ENCODE measurements at places on chromosomes 11 and 22.

GRCh38 chr11:70675697-70676374 lies 277.5 kb downstream of the CTTN start:
- DNase-seq = no peak

GRCh38 chr22:34966980-34967565 lies 98.9 kb upstream of the ISX start:
- DNase-seq = no peak

GRCh38 chr11:46133119-46133518 lies 11.9 kb upstream of the PHF21A start:
- DNase-seq = no peak

- DNase-seq = peak; percentile 60
Measured at GRCh38 chr11:79708319-79708932, 267.6 kb upstream of the TENM4 start.

GRCh38 chr22:29314537-29315285 lies 786 bp downstream of the RASL10A start:
- no peak for DNase-seq

DNA sequence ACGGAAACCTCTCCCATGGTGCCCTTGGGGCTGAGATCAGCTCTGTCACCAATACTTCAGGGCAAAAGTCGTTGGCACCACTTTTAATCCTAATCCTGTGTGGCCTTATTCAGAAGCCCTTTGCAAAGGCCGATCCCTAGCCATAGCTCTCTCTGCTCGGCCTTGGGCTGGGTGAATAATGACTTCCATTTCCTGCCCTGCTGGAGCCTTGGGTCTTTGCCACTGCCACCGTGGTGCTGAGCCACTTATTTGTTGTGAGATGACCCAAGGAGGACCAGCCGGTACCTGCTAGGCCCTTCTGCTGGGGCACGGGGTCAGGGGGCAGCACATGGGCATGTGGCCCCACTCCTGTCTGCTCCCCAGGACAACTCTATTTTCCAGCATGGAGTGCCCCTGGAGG lies 188.2 kb downstream of the ST3GAL4 start:
- DNase-seq = no peak

- no peak for DNase-seq
Measured at GRCh38 chr11:6670202-6670830, 12.8 kb downstream of the MRPL17 start.

GRCh38 chr22:44456661-44457412 lies 41.2 kb downstream of the RTL6 start:
- no peak for DNase-seq

DNA sequence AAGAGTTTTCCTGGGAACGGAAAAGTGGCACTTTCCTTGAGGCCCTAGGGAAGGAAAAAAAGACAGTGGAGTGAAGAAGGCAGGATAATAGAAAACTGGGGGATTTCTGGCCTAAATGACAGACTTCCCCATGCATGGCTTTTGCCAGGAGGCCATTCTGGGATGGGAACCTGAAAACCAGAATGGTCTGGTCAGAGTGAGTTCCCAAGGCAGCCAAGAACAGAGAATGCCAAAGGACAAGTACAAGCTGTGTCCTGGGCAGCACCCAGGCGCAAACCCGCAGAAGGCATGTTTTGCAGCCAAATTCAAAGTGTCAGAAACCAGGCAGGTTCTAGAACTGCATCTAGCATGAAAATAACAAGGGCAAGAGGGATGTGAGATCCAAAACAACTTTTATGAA lies 162.4 kb downstream of the SPON1 start:
- no peak for DNase-seq

- no peak for DNase-seq
Measured at GRCh38 chr22:27110665-27111451, 453.5 kb downstream of the MIAT start.

GRCh38 chr11:59866836-59867235 lies 549 bp upstream of the TCN1 start:
- no peak for DNase-seq

GRCh38 chr11:81071606-81072005 lies 1630.8 kb upstream of the TENM4 start:
- no peak for DNase-seq

- no peak for DNase-seq
Measured at GRCh38 chr11:73401217-73401923, 25.2 kb downstream of the RELT start.

DNA sequence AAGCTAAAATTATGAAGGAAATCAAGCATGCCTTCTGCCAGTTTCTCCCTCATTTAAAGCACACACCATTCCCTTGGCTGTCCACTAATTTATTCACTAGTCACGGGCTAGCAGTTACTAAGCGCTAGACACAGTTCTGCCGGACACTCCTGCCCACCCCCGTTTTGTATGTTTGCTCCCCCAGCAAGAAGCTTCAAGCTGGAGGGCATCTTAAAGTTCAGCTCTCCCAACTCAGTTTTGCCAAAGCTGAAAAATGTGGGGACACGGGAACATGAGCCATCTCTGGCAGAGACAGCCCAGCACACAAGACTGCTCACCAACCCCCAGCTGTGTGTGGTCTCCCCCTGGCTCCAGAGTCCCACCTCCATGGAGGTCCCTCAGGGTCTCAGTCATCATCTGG lies 263.6 kb downstream of the BRD1 start:
- no peak for DNase-seq

GRCh38 chr11:128505449-128506065 lies 81.8 kb downstream of the ETS1 start:
- no peak for DNase-seq

DNA sequence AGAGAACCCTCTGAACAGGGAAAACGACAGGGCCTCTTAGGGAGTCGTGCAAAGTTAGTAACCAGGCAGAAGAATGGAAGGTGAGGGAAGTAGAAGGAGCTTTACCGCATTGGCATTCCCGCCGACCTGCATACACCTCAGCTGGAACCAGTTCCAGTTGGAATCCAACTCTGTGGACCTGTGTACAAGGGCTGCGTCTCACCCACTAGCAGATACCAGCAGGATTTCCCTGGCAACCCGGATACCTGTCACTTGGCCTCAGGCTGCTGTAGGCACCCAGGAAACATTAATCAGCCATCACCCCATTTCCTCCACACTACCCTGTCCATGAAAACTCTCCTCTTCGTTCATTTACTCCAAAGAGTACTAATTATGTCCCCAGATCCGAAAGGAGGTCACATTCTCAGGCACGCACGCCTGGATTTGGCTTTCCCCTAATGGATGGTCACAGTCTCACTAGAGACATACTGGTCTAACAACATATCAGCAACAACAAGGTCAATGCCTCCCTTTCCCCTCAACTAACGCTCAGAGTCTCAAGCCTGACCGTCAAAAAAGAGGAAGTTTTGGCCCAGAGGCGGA lies 842 bp downstream of the ARFGAP2 start:
- DNase-seq = no peak

DNA sequence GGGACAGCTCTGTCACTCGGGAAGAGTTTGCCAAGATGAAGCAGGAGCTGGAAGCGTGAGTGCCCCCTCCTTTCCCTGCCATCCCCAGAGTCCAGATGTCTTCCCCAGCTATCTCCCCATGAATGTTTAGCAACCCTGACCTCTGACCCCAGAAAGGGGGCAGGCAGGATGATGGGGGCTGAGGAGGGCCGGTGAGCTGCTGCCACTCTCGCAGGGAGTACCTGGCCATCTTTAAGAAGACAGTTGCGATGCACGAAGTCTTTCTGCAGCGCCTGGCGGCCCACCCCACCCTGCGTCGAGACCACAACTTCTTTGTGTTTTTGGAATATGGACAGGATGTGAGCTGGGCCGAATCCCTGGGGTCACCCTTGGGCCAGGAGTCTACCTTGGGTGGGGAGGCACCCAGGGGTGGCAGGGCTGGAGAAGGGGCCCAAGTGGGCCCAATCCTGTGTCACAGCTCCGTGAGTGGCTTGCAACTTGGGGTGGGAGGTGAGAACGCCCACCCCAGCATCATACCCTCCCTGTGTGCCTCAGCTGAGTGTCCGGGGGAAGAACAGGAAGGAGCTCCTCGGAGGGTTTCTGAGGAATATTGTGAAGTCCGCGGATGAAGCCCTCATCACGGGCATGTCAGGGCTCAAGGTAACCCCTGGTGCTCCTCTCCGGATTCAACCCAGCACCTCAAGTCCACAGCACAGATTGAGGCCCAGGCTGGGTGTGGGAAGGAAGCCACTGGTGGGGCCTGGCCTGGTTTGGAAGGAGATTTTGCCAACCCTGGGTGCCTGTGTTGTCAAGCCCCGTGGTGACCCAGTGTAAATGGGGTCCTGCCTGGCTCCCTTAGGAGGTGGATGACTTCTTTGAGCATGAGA lies 7.5 kb downstream of the CFL1 start:
- no peak for DNase-seq
